ENCODE measurements at places on chromosomes 2 and 18. TPM values are rescaled to one million over a fixed set of nuclear protein-coding genes. Genes with fewer than 3 reads are reported as not detected.

Gene MSH6
- 45.8 TPM for total RNA-seq

Gene OXER1
- total RNA-seq: not detected

Gene HAAO
- total RNA-seq: 0.30 TPM

Gene CNGA3
- 0.78 TPM for total RNA-seq

Gene RNU2-63P
- 18.7 TPM for total RNA-seq

Gene SKA1
- total RNA-seq: 14.4 TPM

Gene SUPT7L
- total RNA-seq: 24.4 TPM

Gene LONRF2
- not detected for total RNA-seq

Gene SLC9A2
- not detected for total RNA-seq

Gene SCN9A
- 67.4 TPM for total RNA-seq

Gene CCDC121
- 0.72 TPM for total RNA-seq

Gene AQP12A
- total RNA-seq: not detected

Gene CROCC2
- not detected for total RNA-seq

Gene SLC11A1
- total RNA-seq: 0.10 TPM
